Activated CD4-positive, alpha-beta T cell treated with anti-CD3 and anti-CD28 coated beads, Interleukin-2, amount 10 ng/mL, durations not matched to agents 7 days and 5 days (primary cell): ENCODE measurements at places on chromosomes 5 and 9.

DNA sequence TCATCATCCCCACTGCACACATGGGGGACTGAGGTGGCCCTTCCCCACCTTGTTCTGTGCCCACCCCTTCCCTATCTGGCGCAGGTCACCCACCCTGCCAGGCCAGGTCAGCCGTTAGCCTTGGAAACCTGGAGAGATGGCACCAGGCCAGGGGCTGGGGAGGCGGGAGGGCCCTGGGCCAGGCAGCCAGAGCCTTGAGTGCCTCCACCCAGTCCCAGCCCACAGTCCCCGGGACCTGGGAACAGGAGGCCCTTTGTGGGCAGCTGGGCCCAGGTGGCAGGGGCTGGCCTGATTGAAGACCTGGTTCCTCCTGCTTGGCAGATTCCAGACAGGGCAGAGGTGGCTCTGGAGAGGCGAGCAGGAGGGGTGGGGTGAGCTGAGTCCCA is 70.6 kb downstream of the LRSAM1 start:
- no peak for DNase-seq

GRCh38 chr5:177409043-177409801 is at the start of gene F12:
TSS of gene F12 (minus strand) at chr5:177409564. CDS start at chr5:177409527, 37 bp downstream.
- no peak for DNase-seq

DNA sequence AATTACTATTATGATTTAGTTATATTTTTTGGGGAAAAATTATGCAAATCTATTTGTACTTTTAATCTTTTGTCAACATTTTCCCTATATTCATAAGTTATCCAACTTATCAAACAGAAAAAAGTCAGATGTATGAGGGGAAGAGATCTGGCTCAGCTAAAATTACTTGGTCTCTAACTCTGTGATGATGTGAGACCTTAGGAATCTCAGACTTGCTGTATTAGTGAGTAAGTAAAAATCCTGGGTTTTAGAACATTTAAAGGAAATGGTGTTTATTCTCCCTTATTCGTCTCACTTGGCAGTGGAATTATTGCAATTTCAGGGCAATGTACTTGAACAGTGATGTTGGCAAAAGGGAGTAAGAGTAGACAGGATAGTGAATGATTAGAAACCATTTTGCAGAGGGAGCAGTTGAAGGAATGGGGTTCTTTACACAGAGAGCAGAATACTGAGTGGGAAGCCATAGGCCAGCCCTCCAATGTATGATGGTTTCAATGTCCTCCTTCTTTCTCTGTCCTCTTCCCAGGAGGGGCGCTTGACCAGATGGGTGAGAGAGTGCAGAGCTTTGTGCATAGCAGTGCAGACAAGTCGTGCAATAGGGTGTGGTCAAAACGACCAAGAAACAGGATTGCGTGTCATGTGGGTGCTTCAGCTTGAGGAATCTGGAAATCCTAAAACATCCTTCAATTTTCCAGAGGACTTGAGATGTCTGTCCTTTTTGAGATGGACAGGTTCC is 91.7 kb downstream of the TENT4A start:
- DNase-seq, result no peak

DNA sequence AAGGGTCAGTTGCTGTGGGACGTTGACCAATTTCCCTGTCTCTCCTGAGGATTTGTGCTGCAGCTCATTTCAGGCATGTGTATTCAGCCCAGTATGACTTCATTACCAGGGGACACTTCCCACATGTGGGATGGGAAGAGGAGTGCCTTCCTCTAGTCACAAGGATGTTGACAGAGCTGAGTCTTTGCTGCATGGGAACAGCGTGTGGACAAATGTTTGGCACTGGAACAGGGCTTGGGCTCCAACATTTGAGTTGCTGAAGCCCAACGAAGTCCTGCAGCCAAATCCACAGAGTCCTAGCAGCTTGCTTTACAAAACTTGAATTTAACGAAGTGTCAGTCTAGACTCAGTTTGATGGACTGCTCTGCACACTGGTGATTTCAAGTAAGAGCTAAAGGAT is 283.2 kb downstream of the SH3GL2 start:
- no peak for DNase-seq

GRCh38 chr5:41788941-41789368 is 81.3 kb downstream of the OXCT1 start:
- DNase-seq, result no peak

- DNase-seq, result no peak
These were observed 206.9 kb downstream of the SYK start for GRCh38 chr9:91008568-91008967.

- DNase-seq, result no peak
These were observed 59.0 kb upstream of the PALM2AKAP2 start for GRCh38 chr9:109721001-109721400.

GRCh38 chr9:14433351-14434157 is 119.6 kb upstream of the NFIB start:
- DNase-seq, result no peak

GRCh38 chr9:20996809-20997208 is 34.6 kb downstream of the HACD4 start:
- no peak for DNase-seq

- no peak for DNase-seq
These were observed 9.1 kb downstream of the IFNA5 start for GRCh38 chr9:21295992-21296391.

DNA sequence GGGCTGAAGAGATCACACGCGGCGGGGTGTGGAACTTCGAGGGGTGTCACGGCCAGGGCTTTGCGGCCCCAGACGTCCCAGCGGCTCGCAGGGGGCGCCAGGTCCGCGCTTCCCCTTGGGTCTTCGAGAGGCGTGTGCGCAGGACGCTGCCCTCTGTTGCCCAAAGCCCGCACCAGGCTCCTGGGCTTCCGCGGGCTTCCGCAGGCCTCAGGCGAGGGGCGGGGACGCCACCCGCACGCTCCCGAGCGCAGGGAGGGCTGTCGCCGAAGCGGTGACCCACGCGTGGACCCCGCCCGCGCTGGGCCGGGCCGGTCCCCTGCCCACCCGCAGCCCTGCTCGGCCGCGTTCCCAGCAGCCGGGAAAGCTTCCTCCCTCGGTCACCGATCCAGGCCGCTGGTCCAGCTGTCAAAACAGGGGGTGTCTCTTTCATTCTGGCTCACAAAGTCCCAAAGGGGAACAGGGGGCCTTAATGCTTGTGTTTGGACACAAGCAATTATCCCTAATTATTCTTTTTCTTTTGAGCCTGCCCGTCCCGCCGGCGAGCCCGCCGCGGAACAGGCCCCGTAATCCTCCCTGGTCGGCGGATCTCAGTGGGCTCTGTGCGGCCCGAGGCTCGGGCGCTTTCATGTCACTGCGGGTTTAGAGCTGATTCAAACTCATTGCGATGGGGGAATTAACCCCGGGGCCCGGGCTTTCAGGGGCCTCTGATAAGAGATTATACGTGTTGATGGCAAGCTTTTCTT is 60.6 kb downstream of the TMEM174 start:
- no peak for DNase-seq

DNA sequence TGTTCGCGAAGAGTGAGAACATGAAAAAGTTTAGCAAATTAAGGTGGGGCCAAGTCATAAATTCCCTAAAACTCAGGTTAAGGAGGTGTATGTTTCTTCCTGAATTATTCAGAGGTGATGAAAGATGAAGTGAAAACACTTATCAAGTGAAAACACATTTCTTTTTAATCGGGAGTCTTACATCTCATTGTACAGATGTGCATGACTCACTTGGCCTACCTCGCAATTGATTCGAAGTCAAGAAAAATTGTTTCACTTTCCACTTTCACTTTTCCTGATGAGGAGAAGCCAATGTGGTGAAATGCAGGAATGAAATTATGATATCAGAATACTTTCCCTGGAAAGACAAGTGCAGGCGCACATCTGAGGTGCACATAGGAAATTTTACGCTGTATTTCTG is 78.7 kb downstream of the SLC25A46 start:
- DNase-seq, result no peak
